ENCODE measurements at places on chromosomes 12 and 14.

DNA sequence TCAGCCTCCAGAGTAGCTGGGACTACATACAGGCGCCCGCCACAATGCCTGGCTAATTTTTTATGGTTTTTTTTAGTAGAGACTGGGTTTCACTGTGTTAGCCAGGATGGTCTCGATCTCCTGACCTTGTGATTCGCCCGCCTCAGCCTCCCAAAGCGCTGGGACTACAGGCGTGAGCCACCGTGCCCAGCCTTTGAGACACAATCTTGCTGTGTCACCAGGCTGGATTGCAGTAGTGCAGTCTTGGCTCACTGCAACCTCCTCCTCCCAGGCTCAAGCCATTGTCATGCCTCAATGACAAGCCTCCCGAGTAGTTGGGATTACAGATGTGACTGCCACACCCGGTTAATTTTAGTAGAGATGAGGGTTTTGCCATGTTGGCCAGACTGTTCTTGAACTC, 21.3 kb upstream of the STRN3 start:
- no peak for DNase-seq

DNA sequence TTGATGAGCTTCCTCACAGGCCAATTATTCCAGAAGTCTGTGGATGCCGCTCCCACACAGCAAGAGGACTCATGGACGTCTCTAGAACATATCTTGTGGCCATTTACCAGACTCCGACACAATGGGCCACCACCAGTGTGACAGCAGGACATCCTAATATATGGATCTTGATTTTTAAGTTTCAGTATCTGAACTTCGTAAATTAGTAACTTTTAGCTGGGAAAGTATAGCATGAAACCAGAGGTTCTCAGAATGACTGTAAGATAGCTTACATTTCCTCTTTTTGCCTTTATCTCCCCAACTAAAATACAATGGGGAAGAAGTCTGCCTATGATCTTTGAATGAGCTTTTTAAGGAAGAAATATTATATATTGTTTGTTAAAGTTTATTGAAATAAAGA, 87.0 kb downstream of the DNAI7 start:
- no peak for DNase-seq

GRCh38 chr14:42112108-42112507, 505.4 kb downstream of the LRFN5 start:
- no peak for DNase-seq

DNA sequence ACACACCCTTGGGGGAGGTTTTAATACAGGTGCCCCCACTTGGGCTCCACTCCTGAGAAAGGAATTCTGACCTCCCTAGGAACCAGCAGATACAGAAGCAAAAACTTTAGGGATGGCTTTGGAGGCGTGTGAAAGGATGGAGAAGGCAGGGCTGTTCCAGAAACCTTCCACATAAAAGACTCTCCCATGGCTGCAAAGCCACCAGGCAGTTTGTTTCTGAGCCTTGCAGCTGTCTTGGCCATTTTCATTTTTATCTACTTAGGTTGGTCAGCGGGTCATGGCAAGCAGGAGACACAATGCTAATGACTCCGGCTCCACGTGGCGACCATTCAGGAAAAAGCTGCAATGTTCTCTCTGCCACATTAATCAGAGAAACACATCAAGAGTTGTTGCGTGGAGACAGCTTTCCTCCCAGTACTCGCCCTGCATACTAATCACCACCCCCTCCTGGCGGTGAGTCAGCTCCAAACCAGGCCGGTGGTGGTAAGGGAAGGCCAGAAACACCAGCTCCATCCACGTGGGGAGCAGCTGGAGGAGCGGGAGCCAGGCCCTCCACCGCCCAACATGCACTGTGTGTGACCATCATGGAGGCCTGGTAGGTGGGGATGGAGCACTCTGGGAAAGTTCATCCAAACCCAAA, 30.9 kb upstream of the IRF2BPL start:
- DNase-seq: no peak

DNA sequence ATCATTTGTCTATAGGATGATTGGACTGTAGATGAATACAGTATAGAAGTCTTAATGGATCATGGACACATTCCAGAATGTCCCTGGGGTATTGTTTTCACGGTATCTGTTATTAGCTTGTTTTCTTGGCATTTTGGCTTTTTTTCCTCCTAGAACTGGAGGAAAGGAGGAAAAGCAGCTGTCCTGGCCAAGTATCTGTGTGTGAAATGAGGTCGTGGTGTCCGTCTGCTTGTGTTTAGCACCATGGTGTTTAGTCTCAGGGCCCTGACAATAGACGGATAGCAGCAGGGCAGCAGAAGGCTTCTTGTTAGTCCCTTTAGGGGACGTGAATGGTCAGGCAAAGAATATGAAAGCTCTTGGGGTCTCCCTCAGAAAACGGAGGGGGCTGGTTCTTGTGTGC, 21.2 kb downstream of the FGF6 start:
- no peak for DNase-seq

DNA sequence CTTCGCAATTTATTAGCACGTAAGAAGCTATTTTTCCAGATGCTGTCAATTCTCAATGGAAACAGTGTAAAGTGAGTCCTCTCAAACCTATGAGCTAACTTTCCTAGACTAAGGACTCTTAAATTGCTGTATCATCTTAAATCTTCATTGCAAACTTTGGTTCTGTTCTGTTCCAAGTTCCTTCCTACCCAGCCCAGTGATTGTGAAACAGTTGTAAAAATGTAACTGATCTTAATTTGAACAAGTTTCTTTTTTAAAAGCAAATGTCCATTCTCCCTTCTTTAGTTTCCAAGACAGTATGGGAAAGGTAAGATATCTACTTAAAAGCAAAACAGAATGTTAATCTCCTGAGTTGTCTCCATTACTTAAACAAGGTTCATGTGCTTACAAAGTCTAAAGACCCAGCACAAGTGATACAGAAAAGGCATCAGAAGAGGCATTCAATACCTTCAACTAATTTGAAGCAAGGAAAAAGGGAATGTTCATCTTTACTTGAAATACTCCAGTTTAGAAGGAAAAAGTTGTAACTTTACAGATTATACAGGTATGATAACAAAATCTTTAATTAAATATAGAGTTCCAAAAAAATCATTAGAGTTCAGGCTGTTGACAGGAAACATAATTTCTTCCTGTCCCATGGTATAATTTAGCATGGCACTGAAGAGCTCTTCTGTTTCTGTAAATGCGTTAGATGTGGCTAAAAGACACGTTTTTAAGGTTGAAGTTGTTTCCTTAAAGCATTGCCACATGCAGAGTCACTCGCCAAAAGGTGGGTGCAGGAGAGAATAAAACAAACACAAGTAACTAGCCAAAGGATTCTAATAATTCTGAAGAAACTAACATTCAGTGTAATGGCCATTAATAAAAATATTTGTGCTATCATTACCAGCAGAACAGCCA, 101.5 kb upstream of the USP15 start:
- no peak for DNase-seq
